B cell (primary cell): ENCODE measurements at places on chromosomes 7 and 10. TPM values are rescaled to one million over a fixed set of nuclear protein-coding genes. Genes with fewer than 3 reads are reported as not detected.

Gene ANKRD1
- total RNA-seq, result not detected in 2 replicates

GRCh38 chr10:96500519-96500918 is 13.2 kb downstream of the TLL2 start:
- H3K4me1 ChIP-seq, result no peaks in the 10 kb centered on the region
- no peak for DNase-seq
- no peak overlapping the region for H3K4me3 ChIP-seq
- H3K27me3 ChIP-seq, result peaks cover 8% of the 10 kb centered on the region

Gene FAM237B
- total RNA-seq, result not detected in 2 replicates

Gene GNGT1
- not detected in 2 replicates for total RNA-seq

- no peak overlapping the region for H3K27ac ChIP-seq
- H3K27me3 ChIP-seq, result no peaks in the 10 kb centered on the region
- no peaks in the 10 kb centered on the region for H3K4me1 ChIP-seq
Measured at GRCh38 chr7:134154581-134155130, 27.5 kb downstream of the LRGUK start.
